ENCODE measurements at places on chromosomes 2 and 18.

DNA sequence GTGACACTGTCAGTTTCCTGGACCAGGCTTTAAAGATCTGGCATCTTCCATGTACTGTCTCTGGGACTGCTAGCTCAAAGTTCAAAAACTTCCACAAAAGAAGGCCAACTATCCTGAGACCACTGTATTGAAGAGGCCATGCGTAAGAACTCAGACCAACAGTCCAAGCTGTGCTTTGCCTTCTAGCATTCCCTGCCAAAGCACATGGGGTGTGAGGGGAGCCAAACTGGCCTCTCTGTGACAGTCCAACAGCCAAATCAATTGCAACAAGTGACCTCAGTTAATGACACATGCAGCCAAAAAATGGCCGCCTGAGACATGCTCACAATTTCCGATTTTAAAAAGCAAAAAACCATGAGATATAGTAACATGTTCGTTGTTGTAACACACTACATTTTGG is 160.3 kb upstream of the CDH19 start:
- DNase-seq, result no peak

- no peak for DNase-seq
Observed at GRCh38 chr18:25787276-25787675, 303.1 kb downstream of the SS18 start.

GRCh38 chr2:231946241-231946814 is 15.2 kb upstream of the DIS3L2 start:
- DNase-seq, result no peak

DNA sequence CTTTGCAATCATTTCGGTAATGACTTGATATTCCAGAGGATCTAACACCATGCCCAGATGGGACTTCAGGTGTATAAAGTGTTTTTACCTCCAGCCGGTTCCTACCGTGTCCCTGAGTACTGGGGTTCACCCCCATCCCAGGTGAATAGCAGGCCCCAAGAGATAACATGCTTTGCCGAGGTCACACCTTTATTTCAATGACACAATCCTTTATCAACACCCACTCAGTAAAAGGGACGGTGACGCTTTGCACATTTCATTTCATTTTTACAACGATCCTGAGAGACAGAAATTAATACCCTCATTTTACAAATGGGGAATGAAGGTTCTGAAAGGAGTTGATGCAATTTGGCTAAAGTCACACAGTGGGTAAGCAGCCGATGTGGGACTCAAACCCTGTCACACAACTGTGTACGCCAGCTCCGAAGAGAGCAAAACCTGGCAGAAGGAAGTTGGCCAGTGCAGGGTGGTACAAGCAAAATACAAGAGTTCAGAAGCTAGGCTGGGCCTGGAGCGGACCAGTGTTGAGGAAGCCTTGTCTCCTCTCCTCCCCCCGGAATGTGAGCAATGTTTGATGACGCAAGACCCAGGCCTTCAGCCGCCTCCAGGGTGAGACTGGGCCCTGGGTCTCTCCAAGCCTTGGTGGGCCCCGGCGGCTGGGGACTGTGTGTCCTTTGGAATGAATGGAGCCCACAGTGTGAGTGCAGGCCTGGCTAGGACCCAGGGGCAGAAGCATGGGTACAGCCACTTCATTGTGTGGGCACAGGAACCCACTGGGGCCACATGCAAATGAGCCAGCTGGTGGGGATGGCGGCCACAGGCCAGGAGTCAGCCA is 139.6 kb upstream of the MYCN start:
- DNase-seq, result no peak

DNA sequence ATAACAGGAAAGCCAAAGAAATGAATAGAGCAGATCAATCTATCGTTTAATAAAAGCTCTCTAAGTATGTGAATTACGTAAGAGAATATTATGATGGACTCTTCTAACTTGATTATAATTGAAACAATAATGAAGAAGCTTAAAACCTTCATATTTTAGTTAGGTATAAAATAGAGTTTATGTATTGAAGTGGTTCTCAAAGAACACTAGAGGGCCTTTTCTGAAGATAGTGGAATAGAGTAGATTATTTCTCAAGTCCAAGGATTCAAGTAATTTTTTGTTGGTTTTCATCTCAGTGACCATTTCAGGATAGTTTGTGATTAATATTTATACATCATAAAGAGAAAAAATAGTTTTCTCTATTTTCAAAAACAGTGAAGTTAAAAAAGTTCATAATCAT is 97.7 kb downstream of the NBEAL1 start:
- DNase-seq, result no peak

DNA sequence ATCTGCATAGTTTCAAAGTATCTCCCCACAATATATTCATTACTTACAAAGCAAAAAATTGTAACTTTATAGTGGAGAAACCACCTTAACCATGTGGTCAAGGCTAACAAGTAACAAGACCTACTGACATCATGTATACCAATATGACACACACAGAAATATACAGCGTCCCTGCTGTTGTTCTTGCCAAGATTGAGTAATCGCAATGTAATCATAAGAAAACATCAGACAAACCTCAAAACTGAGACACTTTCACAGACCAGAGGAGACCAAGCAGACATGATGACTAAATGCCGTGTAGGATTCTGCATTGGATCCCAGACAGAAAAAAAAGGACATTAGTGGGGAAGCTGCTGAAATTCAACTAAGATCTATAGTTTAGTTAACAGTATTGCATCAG is 123.0 kb downstream of the ACAA2 start:
- no peak for DNase-seq

GRCh38 chr2:48607307-48608014 is 10.2 kb upstream of the GTF2A1L start:
- DNase-seq, result no peak

DNA sequence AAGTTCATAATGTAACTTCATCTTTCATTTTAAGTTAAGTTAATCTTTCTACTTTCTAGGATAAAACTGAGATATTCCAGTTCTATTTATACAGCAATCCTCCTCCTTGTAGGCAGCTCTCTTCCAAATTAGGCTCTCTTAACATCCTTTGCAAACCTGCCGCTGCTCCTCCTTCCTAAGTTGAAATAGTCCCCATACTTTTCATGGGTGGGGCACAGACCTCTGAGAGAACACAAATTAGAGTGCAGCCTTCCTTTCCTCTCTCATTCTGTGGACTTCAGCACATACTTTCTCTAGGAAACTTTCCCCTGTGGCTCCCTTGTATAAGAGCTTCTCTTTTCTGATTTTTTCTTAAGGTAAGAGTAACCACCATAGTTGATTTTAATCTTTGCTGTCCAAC is 28.3 kb downstream of the TWSG1 start:
- no peak for DNase-seq

DNA sequence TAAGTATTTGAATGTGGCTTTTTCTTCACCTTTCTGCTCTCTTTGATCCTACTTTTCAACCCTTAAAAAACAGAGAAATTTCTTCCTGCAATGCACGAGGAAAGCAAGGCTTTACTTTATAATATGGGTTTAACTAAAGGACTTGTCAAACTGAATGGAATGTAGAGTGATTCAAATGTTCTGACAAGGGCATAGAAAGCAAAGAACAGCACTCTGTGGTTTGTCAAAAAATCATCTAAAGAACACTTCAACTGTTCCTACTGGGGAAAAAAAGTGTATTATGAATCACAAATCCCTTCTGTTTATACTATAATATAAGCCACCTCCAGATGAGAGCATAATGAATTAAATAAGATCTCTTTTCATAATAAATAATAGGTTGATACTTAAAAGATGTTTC is 45.0 kb upstream of the RIT2 start:
- DNase-seq, result no peak

Data from activated CD4-positive, alpha-beta T cell treated with anti-CD3 and anti-CD28 coated beads, Interleukin-2, amount 50 U/mL, for 48 hours (primary cell).